ENCODE measurements at places on chromosomes 1 and 21.

DNA sequence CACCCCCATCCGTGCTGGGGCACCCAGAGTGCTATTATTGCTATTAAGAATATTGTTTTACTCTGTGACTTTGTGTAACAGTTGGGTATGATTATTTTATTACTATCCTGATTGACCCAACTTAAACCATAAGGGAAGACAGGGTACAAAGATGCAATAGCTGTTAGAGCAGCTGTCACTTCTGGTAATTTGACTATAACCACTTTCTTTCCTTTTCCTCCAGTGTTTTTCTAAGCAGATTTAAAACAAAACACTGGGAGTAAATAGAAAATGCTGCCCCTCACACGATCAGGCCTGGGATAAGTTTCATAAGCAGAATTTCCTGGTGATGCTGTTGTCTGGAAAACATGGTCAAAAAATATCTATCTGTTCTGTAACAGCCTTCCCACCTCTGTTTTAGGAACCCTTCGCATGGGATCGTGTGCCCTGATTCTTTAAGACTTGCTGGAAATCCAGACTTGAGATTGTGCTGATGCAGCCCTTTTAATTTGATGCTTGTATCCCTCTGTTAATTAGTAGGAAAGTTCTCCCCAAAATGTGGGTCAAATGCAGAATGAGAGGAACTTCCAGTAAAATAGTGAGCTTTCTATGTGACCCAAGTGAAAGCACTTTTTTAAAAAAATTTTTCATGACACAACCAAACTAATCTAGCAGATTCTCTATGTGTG is 165.3 kb downstream of the FMN2 start:
- DNase-seq, result no peak

GRCh38 chr1:208841436-208841835 is 597.3 kb upstream of the PLXNA2 start:
- DNase-seq, result no peak

DNA sequence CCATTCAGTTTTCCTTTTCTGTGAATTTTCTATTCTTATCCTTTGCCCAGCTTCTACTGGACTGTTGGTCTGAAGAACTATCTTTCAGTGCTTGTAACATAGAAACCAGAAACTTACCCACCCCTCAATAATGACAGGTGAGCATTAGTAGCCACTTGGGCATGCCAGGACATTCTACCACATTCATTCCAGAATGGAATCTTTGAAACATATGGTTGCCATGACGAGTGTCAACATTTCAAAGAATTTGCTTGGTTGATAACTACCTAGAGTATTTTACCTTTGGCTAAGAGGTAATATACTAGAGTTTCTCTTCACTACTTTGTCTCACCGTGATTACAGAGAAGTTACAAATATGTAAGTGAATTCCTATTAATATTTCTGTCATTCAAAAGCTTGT is at the start of gene MROH9:
Gene MROH9 (plus strand): TSS at position 304 of the 400 bp plus-strand sequence. CDS start 10,023 bp downstream, outside the sequence.
- DNase-seq, result no peak

DNA sequence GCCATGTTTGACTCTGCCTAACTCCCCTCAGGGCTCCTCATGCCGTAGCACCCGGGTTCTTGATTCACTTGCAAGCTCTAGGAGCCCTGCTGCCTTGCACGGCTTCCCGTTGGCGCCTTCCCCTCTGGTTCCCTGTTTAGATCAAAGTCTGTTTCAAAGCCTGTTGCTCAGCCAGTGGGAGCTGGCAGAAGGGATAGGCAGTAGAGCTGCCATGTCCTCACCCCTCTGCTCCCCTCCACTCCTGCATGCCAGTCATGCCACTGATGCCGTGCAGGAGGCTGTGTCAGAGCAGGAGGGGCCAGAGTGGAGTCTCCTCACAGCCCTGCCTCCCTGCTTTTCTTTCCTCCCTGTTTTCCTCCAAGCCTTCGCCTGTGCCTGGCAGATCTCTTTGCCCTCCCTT is 26.5 kb downstream of the HMGCS2 start:
- no peak for DNase-seq

DNA sequence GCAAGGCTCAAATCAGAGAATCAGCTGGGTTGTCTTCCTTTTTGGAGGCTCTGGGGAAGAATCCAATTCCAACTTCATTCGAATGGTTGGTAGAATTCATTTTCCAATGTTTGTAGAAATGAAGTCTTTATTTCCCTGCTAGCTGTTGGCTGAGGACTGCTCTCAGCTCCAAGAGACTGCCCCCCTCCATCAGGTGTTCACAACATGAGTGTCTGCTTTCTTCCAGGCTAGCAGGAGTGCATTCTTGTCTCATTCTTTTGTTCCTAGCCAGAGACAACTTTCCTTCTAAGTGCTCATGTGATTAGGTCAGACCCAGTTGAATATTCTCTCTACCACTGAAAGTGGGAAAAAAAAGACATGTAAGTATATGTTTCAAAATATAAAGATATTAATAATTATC is 95.2 kb downstream of the HLX start:
- no peak for DNase-seq

DNA sequence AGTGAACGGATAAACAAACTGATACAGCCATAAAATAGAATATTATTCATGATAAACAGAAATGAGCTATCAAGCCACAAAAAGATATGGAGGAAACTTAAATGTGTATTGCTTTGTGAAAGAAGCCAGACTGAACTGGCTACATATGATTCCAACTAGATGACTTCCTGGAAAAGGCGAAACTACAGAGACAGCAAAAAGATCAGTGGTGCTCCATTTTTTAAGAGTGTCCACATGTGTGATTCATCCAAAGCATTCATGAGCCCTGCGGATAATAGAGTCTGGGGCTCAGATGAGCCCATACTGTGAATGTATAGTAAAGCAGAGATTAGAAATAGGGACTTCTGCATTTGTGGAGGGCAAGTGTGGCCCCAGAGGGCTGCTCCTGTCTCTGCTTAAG is 7.8 kb upstream of the TMEM222 start:
- DNase-seq, result no peak

GRCh38 chr1:94081566-94082344 is 39.2 kb downstream of the ABCA4 start:
- peak; percentile 83 for DNase-seq

GRCh38 chr1:207850621-207851407 is 60.1 kb downstream of the CD34 start:
- no peak for DNase-seq

DNA sequence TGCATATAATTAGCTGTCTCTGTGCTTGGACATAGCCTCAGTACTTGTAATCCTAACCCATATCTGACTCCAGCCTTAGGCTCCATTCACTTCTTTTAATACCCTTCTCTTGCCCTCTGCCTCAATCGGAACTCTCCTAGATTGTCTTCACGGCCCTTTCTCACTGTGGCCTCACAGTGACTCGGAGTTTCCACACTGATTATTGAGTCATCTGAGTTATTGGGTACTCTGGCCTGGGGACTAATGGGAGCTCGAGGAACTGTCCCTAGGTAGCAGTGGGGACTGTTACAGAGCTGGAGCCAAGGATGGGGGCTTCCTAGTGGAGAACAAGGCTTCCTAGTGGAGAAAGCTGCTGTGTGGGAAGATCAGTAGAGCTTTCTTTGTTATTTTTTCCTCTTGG is 17.0 kb downstream of the TRAF5 start:
- DNase-seq, result no peak

DNA sequence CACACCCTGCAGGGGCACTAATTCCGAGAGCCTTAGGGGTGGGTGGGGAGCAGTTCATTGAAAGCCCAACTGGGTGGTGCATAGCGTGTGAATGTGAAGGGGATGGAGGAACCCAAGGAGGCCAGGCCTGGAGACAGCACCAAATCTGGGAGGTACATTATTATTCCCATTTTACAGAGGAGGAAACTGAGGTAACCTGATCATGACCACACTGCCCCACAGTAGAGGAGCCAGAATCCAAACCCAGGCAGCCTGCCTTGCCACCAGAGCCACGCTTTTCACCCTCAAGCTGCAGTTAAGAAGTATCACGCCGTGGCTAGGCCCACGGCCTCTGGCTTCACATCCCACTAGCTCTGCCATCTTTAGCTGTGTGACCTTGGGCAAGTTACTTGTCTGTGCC is 633 bp upstream of the BSND start:
- DNase-seq, result no peak

GRCh38 chr1:160257411-160258015 is 4.8 kb downstream of the DCAF8 start:
- DNase-seq, result no peak
